ENCODE measurements at places on chromosomes 7 and 10.

DNA sequence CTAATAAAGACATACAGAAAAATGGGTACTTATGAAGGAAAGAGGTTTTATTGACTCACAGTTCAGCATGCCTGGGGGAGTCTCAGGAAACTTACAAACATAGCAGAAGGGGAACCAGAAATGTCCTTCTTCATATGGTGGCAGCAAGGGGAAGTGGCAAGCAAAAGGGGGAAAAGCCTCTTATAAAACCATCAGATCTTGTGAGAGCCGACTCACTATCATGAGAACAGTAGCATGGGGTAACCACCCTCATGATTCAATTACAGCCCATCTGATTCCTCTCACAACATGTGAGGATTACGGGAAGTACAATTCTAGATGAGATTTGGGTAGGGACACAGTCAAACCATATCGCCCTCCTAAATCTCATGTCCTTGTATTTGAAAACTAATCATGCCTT is 1305.4 kb upstream of the SORCS1 start:
- DNase-seq: no peak

DNA sequence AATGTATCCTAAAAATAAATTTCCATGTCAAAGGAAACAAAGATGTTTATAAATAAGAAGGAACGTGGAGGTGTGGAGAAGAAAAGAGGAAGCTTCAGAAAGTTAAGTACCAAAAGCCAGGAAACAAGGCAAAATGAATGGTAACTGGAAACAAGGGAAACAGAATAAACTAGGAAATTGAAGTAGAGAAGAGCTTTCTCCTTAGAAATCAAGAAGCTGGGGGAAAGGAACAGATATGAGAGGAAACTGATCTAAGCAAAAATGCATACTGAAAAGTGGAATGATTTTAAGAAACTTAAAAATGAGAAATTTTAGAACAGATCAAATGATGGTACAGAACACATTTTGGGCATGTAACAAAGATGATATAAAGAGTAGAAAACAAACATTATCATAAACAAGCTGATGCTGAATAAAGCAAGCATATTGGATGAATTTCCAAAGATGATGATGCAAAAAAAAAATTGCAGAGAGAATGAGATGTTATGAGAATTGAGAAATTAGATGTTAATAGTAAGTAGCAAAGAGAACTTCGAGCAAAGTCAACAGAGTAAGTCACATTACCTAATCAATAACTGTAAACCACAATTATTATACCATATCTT is 1.9 kb downstream of the BRAF start:
- no peak for DNase-seq

DNA sequence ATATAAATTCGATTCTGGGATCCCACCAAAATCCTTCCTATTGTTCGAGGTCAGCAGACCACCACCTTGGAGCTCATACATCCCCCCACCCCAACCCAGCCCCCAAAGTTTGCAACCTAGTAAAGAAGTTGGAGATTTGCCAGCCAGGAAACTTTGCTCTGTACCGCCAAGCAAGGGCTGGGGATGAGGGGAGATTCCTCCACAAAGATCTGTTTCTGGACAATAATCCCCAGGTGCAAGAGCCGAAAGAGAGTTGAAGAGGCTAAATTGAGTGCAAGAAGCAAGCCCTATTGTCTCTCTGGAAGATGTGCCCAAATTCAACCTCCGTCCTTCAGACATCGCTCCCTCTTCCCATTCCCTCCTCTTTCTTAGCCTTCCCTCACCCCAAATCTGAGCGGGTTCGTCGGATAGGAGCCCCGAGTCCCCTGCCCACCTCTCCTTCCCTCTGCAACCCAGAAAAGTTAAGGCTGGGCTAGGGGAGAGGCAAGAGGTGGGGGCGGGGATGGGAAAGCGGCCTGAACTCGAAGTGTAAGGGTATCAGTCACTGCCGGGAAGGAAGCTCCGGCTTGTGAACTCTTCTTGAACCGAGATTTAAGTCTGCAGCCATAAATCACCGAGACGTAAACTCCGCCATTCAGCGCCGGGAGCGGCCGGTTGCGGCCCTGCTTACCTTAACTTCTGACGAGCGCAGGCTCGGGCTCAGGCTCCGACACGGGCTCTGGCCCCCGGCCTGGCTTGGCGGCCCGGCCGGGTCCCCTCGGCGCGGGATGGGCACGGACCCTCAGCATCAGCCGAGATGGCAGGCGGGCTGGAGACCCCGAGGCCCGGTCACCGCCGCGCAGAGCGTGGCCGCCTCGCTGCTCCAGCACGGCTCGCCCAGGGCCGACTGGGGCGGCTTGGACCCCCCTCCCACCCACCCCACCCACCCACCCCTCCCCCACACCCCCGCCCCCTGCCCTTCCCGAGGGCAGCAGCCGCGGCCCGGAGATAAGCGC is 10.8 kb upstream of the HOXA2 start:
- peak; percentile 71 for DNase-seq

DNA sequence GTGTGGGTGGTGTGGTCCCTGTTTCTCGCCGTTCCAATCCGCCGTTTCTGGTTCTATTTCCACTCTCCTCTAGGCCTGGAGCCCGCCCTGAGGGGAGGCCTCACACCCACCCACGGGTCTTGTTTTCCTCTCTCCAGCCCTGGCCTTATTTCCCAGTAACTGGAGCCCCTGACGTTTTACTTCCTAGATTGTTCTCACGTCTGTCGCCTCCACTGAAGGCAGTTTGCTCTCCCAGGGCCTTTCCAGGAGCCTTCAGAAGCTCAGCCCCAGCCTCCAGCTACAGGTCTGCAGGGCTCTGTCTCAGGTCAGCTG is 30.6 kb downstream of the CFAP46 start:
- no peak for DNase-seq

DNA sequence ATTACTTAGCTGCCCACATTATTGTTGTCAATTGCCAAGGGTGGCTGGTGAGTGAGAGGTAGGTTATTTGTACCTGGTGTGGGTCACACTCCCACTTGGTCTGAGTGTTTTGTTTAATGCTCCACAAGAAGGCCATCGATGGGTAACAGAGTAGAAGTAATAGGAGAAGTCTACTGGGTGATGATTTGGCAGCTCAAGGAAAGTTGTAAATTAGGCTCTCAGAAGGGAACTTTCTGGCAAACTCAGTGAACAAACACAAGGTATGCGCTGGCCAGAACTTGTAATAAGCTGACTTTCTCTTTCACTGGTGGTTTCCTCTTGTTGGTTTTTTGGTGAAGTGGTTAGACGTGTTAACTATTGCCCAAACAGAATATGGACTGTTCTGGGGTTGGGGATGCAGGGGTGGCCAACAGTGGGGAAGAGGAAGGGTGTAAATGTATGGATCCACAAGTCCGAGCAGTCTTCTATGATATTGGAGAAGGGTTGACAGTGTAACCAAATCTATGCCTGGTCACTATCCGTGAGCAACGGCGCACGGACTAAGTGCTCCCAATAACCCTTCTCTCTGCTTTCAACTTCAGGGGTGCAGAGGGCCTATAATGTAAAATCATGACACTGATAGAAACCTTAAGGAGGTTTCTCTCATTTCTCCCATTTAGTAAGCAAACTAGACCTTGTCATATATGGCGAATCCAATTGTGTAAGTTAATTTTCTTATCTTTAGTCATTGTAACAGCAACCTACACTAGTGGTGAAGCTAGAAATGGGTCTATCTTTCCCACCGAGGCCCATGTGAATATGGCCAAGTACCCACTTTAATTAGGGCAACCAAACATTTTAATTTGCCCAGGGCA is 212.8 kb downstream of the PTEN start:
- no peak for DNase-seq

- DNase-seq: no peak
Observed at GRCh38 chr10:74824900-74825370, 1.5 kb upstream of the KAT6B start.

Data from AG08396 (cell line).